Stimulated activated effector memory CD8-positive, alpha-beta T cell treated with anti-CD3 and anti-CD28 coated beads, Interleukin-12 subunit alpha, Interleukin-12 subunit beta, amount 100 ng/mL, for 72 hours (primary cell): ENCODE measurements at places on chromosomes 4 and X.

- no peak for DNase-seq
Measured at GRCh38 chr4:14084598-14084997, 457.1 kb upstream of the BOD1L1 start.

GRCh38 chr4:165906272-165906671, 33.2 kb downstream of the TLL1 start:
- no peak for DNase-seq

DNA sequence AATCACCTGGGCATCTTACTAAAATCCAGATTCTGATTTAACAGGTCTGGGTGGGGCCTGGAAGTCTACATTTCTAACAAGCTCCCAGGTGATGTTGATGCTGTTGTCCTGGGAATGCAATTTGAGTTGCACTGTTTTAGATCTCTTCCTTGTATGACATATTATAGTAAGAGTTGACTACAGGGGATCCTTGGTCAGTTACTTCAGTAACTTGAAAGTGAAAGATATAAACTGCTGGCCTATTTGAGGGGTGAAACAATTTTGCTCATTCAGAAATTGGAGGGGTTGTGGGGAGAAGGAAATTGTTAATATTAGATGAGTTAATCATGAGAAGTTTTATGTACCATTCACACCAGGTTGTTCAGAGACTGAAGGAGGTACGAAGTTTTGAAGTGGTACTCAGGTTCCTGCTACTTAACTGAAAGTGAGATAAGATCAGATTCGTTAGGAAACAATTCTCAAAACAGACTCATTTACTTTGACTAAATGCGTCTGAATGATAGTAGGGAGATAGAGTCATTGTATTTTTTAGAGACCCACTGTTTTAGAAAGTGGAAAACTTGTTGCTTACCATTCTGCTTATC, 12.5 kb downstream of the SH2D1A start:
- DNase-seq: no peak

DNA sequence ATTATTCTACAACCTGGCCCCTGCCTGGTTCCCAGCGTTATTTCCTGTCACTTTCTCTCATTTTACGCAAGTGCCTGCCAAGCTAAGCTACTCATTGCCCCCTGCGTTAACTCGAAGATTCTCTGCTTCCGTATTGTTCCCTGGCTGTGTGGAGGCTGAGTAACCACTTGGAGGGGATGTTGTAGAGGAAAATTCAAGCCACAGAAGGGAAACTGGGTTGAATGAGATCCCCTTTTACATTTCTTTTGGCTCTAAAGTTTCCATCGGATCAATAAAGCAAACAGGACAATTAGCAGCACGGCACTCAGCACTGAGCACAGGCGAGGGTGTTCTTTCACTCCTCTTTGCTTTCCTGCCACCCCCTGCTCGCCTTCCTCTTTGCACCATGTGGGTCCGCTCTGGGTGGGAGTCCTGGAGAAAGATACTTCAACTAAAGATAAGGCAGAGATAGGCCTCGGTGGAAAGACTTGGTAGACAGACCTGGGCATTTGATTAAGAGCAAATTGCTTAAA, 4.2 kb upstream of the TMSB4X start:
- DNase-seq: no peak

DNA sequence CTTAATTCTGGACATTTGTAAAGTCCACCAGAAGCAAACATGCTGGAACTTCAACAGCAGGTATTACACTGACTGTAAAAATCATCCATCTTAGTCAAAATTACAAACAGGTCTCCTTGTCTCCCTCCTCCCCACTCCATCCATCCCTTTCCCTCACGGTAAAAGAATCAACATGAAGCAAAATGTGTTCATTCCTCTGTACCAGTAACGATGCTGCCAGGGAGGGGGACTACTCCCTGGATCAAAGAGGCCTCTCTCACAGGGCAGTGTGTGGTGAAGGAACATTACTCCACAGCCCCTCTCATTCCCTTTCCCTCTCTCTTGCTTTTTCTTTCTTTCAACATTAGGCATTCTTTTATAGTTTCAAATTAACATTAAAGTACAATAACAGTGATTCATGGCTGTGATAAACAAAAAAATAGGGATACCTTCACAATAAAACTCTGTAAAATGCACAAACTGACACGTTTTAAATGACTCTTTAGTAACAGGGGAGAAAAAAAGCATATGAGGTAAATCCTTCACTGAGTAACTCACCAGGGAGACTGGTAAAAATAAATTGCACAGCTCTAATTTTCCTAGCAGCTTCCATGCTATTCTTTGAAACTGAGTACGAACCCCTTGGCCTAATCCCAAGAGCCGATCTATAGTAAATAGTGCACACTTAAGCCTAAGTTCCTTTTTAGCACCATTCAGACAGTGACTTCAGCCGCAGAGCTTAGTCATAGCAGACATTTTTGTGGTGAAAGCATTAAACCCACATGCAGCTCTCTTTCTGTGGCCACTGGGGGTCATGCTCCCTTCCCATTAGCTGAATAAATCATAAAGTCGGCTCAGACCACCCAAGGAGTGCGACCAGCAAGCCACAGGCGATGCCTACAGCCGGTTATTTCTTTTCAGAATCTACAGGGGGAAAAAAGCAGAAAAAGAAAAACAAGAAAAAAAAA, 215.6 kb upstream of the GYPA start:
- DNase-seq: no peak

- DNase-seq: no peak
Measured at GRCh38 chrX:119512146-119512800, 44.0 kb downstream of the SLC25A5 start.

- no peak for DNase-seq
Measured at GRCh38 chrX:98029861-98030260, 1146.2 kb downstream of the RPA4 start.

- DNase-seq: no peak
Measured at GRCh38 chr4:3521621-3522325, 10.4 kb downstream of the LRPAP1 start.

- DNase-seq: no peak
Measured at GRCh38 chrX:137033774-137034507, at the start of gene GPR101. GPR101 (minus strand) TSS chrX:137033995; CDS start chrX:137031674, 2,321 bp downstream.

DNA sequence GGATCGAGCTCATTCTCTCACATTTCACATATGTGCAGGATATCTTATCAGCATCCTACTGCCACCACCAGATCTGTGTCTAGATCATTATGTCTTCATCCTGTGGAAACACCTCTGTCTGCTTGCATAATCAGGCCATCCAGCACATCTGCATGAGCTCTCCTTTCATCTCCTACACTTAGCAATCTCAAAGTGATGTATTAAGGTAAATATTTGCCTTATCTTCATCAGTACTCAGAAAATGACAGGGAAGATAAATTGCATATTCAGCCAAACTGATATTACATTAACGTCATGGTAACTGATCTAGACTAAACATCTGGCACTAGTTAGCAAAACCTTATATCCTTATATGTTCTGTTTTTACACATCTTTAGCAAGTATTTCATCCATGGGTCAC, 207.3 kb upstream of the PABPC4L start:
- DNase-seq: no peak

- no peak for DNase-seq
Measured at GRCh38 chr4:158724637-158725036, 1.4 kb upstream of the PPID start.

- DNase-seq: no peak
Measured at GRCh38 chr4:55763996-55764395, 55.6 kb upstream of the EXOC1L start.

GRCh38 chr4:71456841-71457240, 118.0 kb downstream of the SLC4A4 start:
- no peak for DNase-seq

DNA sequence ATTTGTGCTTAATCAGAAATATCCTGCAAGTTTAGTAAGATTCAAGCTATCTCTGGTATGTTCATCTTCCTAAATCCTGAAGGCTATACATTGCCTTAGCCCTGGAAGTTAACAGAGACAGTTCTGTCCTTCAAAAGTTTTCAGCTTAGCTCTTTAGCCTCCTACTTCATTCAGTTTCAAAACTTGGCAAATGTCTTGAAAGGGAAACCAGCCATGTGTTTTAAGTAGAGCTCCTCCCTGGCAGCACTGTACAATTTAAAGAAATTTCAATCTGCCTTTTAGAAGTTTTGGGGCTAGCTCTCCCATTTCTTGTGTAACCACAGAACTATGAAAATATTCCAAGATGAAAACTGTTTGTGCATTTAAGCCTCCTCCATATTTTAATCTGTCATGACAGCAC, 47.0 kb downstream of the FANCB start:
- no peak for DNase-seq

DNA sequence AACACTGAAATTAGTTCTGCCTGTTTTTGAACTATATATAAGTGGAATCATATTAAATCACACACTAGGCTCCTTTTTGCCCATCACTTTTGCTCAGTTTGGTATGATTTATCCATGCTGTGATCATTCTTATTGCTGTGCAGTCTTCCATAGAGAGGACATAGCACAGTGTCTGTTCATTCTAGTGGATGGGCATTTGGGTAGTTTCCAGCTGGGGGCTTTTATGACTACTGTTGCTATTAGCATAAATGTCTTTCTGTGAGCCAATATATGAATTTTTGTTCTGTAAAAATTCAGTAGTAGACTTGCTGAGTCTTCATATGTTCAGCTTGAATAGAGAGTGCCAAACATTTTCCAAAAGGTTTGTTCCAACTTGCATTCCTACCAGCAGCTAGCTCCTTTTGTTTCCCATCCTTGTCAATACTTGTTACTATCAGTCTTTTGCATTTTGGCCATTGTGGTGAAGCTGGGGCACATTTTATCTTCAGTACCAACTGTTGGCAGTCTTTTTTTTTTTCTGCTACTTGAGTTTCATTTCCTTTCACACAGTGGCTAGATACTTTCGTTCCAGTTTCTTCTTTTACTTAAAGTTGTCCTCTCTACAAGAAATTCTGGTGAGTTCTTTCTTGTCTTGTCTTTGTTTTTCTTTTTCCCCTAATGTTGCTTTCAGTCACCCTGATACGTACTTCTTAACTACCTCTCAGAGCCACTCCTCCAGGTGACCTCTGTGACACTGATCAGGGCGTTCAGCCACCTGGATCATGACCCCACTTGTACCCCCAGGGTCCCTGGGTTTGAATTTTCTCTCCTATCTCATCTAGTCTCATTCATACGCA, 87.0 kb downstream of the ANXA3 start:
- DNase-seq: no peak

DNA sequence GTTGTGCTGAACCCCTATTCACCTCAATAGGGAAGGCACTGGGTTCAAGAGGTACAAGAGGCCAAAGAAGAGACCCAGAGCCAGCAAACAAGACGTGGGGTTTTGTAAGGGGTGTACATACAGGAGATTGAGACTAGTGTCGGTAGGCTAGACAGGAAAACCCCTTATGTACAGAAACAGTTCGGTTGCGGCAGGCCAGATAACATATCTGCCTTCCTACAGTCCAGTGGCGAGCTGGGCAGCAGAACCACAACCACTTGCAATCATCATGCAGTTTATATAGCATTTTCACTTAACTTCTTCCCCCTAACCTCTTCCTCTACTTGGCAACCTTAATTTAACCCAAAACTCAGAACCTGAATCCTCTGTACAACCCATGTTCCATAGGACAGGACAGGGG, 422.2 kb downstream of the PDHA2 start:
- DNase-seq: no peak

GRCh38 chrX:129599499-129599898, 55.3 kb downstream of the APLN start:
- DNase-seq: no peak

DNA sequence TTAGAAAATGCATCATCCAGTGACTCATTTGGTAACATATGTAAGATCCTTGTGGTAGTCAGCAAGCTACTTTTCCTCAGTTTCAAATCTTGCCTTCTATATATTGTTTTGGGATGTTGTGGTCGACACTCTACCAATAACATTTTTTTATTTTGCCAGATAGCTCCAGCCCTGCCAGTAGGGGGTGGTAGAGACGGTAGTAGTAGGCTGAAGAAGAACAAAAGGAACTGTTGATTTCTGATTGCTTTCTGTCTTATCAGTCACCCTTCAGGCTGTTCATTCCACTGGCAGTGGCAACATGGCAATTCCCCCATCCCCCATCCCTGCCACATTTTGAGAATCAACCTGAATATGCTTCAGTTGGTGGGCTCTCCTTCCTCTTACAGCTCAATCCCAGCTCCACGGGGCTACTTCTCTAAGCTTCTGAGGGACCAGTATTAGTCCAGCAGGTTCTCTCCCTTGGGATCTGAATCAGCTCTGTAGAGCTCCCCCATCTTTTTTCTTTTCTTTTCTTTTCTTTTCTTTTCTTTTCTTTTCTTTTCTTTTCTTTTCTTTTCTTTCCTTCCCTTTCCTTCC, 171.5 kb upstream of the VEGFC start:
- DNase-seq: no peak

DNA sequence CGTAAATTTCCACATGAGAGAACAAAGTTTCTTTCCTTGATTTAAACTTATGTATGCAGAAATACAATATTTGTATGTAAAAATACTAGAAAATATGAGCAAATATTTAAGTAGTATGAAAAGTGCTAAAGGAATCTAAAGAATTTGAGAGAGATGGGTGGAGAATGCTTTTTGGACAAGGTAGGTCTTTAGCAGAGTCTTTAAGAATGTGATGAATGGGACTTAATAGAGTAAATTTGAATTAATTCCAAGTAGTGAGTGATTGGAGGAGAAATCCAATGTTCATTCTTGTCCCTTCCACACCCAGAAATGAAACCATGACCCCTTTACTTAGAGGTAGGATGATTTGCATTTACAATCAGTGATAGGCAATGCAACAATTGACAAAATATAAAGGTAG, 570.9 kb upstream of the ZFP42 start:
- DNase-seq: no peak

GRCh38 chrX:16750136-16750535, 30.7 kb downstream of the SYAP1 start:
- no peak for DNase-seq

GRCh38 chrX:68989865-68990606, 161.2 kb downstream of the EFNB1 start:
- no peak for DNase-seq

DNA sequence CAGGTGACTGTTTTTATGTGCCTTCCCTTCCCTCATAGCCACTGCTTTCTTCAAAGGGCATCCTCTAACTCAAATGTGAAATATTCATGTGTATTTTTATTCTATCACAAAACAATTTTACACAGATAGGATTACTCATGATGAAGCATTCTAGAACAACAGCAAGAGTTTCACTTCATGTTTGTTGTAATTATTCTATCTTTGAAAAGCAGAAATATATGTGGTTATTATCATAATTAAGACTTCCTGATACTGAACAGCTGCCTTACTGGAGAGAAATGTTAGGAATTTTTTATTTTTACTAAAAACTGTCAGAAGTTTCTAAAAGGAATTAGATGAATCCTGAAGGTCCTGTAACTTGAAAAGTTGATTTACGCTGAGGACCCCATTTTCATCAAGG, 229.1 kb downstream of the PALLD start:
- DNase-seq: no peak

DNA sequence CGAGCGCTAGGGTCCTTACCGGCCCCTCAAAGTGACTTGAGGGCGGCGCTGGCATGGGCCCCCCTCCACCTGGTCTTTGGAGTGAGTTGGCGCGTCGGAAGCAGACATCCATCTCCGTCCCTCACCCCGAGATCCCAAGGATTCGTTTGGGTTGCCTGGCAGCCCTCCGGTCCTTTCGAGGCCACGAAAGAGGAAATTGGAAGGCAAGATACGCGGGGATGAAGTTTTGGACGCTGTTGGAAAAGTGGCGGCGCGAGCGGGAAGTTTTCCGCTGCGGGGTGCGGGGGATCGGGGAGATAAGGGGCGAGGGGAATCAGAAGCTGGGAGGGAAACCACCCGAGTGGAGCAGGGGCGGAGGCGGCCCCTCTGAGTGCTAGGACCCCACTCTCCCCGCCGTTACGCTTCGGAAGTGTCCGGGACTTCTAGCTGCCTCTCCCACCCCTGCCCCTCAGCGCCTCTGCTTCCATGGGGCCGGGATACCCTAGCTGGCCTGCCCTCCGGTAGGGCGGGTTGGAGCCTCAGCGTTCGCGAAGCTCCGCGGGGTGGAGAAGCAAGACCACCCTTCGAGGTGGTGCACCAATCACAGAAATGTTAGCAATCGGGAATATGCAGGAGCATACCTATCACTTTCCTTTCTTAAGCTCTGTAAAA, 57.8 kb downstream of the FRMPD3 start:
- DNase-seq: no peak
